ENCODE measurements at places on chromosomes 2 and 18.

DNA sequence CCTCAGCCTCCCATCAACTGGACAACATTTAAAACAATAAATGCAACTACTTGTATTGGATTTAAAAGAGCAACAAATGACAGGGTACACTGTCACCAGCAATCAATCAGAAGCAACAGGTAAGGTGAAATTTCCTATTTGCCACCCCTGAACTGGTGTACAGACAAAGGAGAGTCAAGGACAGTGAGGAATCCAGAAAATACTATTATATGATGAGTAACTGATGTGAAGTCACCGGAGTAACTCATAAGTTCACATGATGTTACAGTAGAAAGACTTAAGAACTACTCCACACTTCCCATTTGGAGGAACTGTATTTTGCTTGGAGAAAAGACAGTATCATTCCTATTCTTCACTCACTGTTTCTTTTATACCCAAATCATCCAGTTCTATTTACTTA lies 4.1 kb upstream of the STAT1 start:
- no peak for DNase-seq

GRCh38 chr2:57936216-57936615 lies 110.4 kb upstream of the VRK2 start:
- DNase-seq = no peak

GRCh38 chr2:201127570-201127969 lies 11.6 kb downstream of the CFLAR start:
- DNase-seq = no peak

- DNase-seq = no peak
Observed at GRCh38 chr2:68917034-68917718, 35.5 kb downstream of the GKN2 start.

GRCh38 chr2:12719400-12720277 lies 2.9 kb downstream of the TRIB2 start:
- no peak for DNase-seq

DNA sequence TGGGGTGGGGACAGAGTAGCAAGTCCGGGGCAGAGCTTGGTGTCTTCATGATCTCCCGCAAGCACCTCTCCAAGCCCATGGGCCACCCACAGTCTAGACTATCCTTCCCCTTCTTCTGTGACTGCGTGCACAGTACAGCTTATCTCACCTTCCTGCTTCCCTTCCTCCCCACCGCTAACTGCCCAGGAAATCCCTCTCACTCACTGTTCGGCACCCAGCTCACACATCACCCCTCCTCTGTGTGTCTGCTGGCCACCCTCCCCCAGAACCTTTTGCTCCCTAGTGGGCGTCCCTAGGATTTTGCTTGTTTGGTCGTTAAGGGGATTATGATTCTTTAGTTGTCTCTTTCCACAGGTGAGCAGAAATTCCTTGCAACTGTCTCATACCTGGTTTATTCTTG lies 31.5 kb upstream of the SMAD7 start:
- DNase-seq = no peak
